Foreskin fibroblast (primary cell): ENCODE measurements at places on chromosomes 12 and 14.

DNA sequence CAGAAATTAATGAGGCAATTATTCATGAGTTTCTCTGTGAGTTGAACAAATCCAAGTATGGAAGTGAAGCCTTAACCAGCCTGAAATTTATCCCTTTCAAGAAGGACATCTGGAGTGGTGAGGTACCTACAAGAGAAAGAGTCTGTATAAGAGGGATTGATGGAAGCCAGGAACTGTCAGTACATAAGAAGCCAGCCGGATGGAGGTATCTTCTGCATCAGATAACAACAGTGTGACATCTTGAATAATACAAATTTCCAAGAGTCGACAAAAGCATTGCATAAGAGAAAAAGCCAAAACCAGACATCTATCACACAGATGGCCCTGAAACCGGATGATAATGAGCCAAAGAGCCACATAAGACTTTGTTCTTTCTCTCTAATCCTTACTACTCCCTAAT lies 781.2 kb downstream of the FLRT2 start:
- DNase-seq, result no peak

GRCh38 chr12:93102312-93102711 lies 173.2 kb upstream of the EEA1 start:
- DNase-seq, result no peak

DNA sequence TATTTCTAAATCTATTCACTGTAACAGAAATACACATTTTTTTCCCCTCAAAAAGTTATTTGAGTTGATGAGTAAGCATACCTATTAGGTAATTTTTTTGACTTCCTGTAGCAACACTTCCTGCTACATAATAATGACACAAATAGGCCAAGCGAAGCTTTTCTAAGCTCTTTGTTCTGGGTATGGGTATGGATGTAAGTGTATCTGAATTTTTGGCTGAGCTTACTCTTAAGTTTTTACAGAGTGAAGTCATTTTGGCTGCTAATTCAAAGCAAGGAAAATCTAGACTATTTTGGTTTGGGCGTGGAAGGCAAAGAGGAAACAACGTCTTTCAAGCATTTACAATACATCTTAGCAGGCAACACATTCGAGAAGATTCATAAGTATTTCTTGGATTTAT lies 1206.0 kb upstream of the FLRT2 start:
- DNase-seq, result no peak

GRCh38 chr14:91732859-91733477 lies 1.1 kb upstream of the CATSPERB start:
- DNase-seq, result peak; percentile 32

DNA sequence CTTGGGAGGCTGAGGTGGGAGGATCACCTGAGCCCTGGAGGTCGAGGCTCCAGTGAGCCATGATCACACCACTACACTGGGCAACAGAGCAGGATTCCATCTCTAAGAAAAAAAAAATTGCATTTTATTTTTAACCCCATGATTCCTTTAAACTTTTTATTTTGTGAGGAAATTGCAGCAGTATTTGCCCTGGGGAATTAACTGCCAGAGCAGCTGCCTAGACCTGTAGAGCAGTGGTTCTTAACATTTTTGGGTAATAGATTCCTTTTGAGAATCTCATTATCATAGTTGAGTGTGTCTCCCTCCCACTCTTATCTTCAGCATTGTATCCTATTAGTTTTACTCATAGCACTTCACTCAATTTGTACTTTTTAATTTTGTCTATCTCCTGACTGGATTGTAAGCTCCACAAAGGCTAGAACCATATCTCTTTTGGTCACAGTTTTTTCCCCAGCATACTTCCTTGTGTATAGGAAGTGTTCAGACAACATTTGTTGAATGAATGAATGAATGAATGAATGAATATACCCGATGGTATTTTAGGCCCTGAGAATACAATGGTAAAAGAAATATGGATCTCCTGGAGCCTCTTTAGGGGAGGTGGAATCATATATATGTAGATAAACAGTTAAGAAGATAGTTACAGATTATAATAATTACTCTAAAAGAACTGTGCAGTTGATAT lies 40.6 kb downstream of the BRMS1L start:
- DNase-seq, result no peak

DNA sequence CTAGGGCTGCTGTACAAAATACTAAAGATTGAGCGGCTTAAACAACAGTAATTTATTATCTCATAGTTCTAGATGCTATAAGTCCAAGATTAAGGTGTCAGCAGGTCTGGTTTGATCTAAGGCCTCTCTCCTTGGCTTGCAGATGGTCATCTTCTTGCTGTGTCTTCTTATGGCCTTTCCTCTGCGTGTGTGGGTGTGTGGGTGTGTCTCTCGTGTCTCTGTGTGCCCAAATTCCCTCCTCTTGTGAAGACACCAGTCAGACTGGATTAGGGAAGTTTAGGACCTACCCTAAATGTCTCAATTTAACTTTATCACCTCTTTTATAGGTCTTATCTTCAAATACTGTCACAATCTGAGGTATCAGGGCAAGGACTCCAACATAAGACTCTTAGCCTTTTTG lies 28.3 kb downstream of the DDHD1 start:
- DNase-seq, result no peak

DNA sequence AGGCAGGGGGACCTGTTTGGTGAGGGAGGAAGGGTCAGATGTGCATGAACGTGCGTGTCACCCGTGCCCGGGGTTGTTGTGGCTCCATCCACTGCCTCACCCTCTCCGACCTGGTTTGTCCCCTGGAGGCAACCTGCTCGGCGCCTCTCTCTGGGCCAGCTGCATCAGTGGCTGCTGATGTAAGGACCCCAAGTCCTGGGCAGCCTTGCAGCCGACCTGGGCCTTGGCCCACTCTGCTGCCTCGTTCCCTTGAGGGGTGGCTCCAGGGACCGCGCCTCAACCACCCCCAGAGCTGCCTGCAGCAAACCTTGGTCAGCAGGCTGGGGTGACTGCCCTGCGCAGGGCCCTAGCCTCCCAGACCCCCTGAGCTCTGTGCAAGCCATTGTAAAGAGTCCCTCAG lies 351.7 kb downstream of the TMEM121 start:
- no peak for DNase-seq

DNA sequence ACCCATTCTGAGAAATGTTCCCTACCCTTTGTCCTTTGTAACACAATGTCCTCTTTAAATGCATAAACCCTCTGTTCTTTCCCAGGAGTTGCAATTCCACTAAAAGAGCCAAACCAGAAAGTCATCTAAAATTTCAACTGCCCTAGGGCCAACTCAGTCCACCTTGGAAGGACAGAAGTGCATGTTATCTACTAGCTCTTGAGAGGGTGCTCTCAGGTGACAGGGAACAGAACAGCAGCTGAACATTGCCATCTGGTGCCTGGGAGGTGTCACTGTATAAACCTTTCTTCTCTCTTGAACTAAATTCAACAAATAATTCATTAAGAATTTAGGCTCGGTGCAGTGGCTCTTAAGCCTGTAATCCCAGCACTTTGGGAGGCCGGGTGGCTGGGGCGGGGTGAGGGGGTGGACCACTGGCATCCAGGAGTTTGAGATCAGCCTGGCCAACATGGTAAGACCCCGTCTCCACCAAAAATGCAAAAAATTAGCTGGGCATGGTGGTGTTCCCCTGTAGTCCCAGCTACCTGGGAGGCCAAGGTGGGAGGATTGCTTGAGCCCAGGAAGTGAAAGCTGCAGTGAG lies 10.3 kb upstream of the FERMT2 start:
- no peak for DNase-seq

GRCh38 chr12:119980242-119980641 lies 8.8 kb upstream of the BICDL1 start:
- DNase-seq, result no peak

GRCh38 chr12:27331927-27332324 lies 710 bp upstream of the BMAL2 start:
- peak; percentile 50 for DNase-seq

- DNase-seq, result no peak
These were observed 88.3 kb upstream of the DAAM1 start for GRCh38 chr14:59100205-59100604.

- DNase-seq, result no peak
These were observed 157.8 kb downstream of the ZFP36L1 start for GRCh38 chr14:68634874-68635595.

DNA sequence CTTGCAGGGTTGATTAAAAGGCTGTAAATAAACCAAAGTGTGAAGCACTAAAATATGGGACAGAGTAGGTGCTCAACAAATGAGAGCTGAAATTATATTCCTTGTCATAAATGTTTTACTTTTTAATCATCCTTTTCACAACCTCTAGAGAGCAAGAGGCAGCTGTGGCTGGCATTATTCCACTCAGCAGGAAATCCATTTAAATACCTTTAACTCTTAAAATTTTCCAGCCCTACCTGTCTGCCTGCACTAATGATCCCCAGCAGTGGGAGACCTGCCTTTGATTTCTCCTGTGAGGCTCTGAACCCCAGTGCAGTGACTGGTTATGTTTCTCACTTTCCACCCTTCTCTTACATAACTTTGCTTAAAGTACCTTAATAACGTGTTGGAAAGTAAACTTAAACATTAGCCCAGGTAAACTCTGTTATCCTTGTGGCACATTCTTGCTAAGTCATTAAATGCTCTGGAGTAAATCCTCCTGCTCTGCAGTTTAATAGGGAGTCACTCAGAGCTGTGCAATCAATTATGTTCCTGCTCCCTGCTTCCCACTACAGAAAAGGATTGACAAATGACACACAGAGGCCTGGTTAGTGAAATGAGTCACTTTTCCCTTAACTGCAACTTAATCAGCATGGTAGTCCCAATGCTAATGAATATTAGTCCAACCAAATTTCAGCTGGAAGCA lies 755.7 kb upstream of the USP15 start:
- DNase-seq, result no peak

GRCh38 chr12:47378222-47378582 lies 298.4 kb upstream of the AMIGO2 start:
- DNase-seq, result no peak

GRCh38 chr12:31832740-31833729 lies 104.2 kb upstream of the AMN1 start:
- no peak for DNase-seq

DNA sequence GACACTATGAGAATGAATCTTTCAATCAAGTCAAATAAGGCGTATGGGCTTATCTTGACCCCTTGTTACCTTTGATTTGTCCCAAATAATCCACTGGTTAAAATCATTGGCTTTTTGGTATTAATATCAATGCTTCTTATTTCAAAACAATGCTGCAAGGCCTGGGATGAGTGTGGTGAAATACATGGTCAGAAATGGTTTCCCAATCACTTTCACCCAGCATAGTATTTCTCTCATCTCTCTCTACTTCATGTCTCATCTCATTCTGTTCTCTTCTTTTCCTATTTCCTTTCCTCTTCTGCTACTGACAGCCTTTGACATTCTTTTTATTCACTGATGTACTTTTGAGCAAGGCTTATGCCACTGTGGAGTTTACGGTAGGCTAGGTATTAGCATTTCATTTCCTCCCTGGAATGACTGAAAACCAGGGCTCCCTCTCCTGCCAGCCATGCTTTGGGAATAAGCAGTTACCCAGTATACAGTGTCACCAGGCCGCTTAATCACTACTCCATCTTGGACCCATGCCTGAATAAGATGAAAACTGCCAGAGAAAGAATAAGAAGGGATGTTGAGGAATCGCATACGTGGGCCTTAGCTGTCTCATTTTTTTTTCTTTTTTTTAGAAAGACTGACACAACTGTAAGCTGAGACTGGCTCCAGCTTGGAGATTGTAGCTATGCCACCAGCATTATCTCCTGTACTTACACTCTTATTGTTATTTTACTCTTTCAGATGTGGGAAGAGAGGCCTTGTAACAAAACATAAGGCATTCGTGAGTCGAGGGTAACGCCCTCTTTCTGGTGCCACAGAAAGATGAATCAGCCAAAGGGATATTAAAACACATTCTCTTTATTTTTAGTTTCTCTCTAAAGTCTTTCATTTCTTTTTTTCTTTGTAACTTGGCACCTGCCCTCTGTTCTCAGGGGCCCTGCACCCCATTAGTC lies 53.5 kb downstream of the IGF1 start:
- no peak for DNase-seq
